ENCODE measurements at places on chromosomes 4 and X.

DNA sequence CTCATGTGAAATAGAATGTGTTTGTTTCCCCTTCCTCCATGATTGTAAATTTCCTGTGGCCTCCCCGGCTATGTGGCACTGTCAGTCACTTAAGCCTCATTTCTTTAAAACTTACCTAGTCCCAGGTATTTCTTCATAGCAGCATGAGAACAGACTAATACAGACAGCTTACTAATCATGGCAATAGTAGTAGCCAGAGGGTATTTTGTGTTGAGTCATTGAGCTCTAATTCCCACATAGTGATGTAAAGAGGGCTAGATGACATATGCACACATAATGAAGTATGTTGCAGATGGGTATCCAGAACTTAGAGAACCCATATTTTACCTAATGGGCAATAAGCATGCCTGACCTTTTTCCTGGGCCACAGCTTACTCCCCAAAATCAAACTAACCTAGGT is 1197.2 kb downstream of the PCDH7 start:
- no peak for DNase-seq

- no peak for DNase-seq
Measured at GRCh38 chrX:39941332-39941920, 156.3 kb downstream of the BCOR start.

- no peak for DNase-seq
Measured at GRCh38 chr4:176034499-176034898, 31.1 kb upstream of the WDR17 start.

DNA sequence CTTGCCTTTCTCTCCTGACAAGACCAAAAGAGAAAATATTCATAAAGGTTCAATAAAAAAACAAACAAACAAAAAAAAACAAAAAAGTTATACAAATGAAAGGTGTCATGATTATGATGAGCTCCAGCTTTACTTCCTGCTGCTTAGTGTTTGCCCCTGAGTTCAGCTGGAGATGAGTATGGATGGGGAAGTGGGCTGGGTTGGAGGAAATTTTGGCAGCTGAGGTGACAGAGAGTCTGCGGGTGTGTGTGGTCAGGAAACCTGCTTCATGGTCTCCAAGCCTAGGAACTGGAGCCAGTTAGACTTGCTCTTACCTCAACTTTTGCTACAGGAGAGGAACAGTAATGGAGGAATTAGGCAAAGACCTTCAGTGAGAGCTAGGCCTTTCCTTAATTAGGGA is 4.3 kb upstream of the CYSLTR1 start:
- no peak for DNase-seq

- DNase-seq = no peak
Measured at GRCh38 chr4:2948895-2949781, 14.1 kb downstream of the NOP14 start.

GRCh38 chr4:98555798-98556445 is 102.5 kb downstream of the TSPAN5 start:
- no peak for DNase-seq

DNA sequence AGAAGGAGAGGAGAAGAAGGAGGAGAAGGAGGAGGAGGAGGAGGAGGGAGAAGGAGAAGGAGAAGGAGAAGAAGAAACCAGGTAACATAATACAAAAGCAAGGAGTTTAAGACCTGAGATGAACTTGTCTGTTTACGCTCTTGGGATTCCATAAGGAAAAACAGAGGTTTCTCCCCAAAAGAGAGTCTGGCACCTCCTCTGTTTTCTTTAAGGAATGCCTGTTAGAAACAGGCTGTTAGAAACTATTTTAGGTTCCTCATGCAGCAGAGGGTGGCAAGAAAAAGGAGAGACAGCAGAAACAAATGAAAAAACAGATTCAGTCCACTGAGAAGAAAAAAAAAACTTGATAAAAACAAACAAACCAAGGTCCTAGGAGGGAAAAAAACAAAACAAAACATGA is 10.3 kb upstream of the FHDC1 start:
- DNase-seq = no peak

- no peak for DNase-seq
Measured at GRCh38 chr4:125283707-125284279, 31.0 kb upstream of the FAT4 start.

DNA sequence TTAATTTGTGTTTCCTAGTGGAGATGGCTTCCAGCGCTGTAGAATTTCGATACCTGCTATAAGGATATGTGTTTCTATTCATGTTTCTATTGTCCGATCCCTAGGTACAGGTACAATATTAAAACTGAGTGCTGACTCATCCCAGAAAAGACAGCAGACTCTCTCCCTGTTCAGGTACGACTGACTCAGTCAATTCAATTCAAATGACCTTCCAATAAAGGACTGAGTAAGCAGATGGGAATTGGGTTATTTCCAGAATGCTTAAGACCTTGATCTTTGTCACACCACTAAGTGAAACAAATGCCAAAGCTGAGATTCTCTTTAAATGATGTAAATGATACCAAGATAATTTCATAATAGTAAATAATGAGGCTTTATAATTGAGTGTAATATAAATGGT is 1596.9 kb downstream of the RPA4 start:
- no peak for DNase-seq

DNA sequence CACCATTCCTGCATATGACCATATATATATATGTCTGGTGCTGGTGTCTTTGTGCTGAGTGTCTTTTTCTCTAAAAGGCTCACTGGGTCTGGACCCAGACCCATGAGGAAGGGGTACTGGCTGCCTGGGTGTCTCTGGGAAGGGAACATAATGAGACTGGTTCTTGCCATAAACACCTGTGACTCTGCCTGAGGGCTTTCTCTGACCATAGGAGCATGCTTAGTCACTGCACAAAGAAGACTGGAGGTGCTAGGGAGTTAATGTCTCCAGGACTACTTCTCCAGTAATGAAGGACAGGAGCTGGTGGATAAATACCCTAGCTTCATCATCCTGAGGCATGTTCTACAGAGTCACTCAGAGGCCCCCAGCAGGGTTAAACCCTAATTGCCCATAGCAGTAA is 47.1 kb upstream of the CASK start:
- no peak for DNase-seq

DNA sequence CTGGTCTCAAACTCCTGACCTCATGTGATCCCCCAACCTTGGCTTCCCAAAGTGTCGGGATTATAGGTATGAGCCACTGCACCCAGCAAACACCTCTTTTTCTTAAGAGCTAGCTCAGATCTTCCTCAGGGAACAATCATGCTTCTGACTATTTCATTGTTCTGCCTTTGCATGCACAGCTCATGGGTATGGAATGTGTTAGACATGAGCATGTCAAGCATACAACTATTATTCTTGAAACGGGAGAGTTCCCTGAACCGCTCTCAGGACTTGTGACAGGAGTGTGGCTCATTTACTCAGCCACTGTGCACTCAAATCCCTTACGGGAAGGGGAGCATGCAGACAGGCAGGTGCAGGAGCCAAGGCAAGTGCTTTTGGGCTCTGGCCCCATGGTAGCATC is 231.7 kb upstream of the TAPT1 start:
- DNase-seq = no peak

GRCh38 chr4:19009881-19010280 is 988.3 kb upstream of the LCORL start:
- DNase-seq = no peak

GRCh38 chr4:22356987-22357596 is 158.8 kb downstream of the ADGRA3 start:
- peak; percentile 58 for DNase-seq

DNA sequence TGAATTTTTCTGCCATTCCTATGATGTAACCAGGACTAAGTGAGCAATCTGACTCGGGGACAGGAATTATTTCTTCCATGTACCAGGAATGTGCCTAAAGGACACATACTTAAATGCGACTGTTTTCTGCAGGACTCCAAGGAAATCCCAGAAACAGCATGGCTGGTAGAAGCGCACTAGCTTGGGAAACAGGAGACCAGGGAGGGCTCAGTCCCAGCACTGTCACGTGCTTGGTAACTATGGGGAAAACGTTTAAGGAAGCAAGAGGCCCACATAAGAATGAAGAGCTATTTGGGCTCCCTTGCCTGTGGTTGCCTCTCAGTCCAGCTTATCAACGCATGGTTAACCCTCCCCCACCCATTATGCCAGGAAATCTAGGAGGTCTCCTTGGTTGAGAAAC is 19.6 kb downstream of the MPP1 start:
- DNase-seq = no peak

DNA sequence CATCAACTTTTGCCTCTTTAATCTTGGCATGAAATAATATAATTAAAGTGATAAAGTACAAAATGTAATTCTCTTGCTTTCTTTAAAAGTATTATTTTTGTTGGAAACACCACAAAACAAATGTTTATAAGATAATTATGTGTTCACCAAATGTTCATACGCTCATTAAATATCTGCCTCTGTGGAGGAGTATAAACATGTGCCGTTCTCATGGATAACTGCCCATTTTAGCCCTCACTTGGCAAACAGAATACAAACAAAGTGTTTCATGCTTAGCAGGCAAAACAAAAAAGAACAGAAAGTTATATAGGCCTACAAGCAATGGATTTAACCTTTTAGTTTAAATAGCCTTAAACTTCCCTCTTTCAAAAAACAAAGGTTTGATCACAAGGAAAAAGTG is 800.5 kb upstream of the DIAPH2 start:
- no peak for DNase-seq

GRCh38 chr4:188887905-188888304 is 748.7 kb downstream of the TRIML1 start:
- DNase-seq = no peak

GRCh38 chr4:24529555-24529954 is 54.8 kb downstream of the DHX15 start:
- DNase-seq = no peak

- no peak for DNase-seq
Measured at GRCh38 chr4:124178449-124179021, 534.0 kb downstream of the ANKRD50 start.

- no peak for DNase-seq
Measured at GRCh38 chrX:38277136-38277535, 50.2 kb downstream of the RPGR start.

GRCh38 chrX:35444671-35445355 is 353.3 kb upstream of the MAGEB16 start:
- DNase-seq = no peak

- DNase-seq = no peak
Measured at GRCh38 chr4:59217910-59218631, 1982.1 kb upstream of the ADGRL3 start.

DNA sequence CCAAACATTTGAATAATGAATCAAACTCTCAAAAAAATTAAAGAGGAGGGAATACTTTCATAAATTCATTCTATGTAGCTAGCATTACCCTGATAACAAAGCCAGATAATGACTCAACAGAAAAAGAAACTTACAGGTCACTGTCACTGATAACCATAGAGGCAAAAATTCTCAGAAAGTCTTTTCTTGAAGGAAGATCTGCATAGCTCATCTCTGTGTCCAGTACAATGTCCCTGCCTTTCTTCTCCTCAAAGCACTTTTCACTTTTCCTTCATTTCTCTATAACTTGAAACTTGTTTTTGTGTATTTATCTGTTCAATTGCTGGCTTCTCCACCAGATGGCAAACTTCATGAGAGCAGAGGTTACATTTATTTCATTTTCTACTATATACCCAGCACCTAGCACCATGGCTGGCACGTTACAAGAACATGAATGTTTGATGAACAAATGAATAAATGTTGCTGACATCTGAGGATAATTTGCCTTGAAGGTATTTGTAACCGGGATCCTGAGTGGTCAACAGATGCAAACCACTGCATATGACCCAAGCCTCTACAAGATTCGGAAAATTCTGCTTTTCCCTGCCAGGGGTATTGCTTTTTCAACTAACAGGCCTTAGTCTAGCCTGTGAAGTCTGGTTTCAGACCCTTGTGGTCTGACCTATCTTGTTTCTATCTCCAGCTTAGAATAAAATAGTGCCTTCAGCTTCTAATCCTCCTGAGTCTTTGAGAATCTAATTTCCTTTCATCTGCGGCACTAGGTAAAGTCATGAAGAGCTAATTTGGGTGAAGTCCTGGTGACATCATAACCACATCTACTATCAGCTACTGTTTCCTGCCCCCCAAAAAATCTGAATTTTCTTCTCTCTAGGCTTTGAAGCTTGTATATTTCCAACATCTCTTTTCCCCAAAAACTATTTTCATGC is 52.5 kb upstream of the ANTXR2 start:
- DNase-seq = no peak

DNA sequence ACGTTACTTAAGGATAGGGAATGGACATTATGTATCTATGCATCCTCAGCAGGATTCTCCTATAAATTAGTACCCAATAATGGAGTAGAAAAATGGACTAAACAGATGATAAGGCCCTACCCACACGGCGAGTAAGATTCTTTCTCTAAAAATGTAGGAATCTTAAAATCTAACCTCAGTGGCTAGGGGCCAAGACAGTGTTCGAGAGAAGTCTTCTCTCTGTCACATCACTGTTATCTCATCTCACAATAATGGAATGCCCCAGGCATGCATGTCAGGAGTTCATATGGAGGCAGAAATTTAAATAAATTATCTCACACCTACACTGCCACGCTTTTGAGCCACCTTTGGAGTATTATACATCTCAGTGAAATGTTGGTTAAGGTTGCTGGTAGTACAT is 132.9 kb downstream of the LDB2 start:
- DNase-seq = no peak

DNA sequence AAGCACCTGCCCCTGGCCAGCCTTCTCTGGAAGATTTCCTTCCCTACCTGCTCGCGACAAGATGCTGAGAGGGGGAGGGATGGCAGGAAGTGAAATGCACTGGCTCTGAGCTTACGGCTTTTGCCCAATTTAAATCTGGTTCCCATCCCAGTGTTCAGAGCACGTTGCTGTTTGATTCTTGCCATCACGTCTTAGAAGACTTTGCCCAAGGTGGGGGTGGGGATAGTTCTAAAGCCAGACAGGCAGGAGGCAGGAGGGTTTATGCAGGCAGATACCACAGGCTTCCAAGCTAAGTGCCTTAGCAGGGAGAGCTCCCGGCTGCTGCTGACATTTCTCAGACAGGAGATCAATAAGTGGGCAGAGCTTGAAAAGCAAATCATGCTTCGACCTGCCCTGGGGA is 393.9 kb downstream of the MID1IP1 start:
- DNase-seq = peak; percentile 77

GRCh38 chrX:74613370-74614092 is 893 bp downstream of the RLIM start:
- peak; percentile 46 for DNase-seq

- no peak for DNase-seq
Measured at GRCh38 chr4:3473181-3473950, 10.3 kb downstream of the DOK7 start.

DNA sequence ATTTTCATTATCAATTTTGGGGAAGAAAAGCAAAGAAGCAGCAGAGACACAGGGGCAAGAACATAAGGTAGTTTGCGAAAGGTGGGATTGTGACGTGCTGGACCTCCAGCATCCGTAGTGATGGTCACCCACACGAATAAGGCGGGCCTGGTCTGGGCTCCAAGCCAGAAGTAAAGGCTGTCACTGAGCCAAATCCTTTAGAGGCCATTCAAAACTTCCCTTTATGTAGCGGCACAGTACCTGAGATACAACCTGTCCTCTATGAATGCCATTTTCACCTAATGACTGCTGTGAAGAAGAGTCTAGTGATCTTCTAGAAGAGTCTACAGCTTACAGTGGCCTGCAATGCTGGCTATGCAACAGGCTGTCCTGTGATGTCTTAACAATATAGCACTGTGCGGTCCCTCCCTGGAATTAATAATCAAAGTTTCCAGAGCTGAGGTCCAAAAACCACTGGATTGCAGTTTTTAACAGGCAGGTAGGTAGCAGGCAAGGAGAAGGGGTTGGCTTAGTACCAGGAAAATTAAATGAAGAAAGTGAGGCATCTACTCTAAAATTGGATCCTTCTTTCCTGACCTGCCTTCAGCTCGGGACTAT is 56.2 kb downstream of the TRIML1 start:
- no peak for DNase-seq

Measured in NCI-H146 (cell line).